ENCODE measurements at places on chromosomes 2 and 18. TPM values are rescaled to one million over a fixed set of nuclear protein-coding genes. Genes with fewer than 3 reads are reported as not detected.

PROM2 gene
- 1.3 TPM for polyA plus RNA-seq

FSIP2 gene
- 0.01 TPM for polyA plus RNA-seq

DAPL1 gene
- polyA plus RNA-seq = not detected

BOLL gene
- polyA plus RNA-seq = 0.47 TPM

SIX2 gene
- polyA plus RNA-seq = 27.3 TPM

CKAP2L gene
- polyA plus RNA-seq = 0.05 TPM

ADCYAP1 gene
- 0.07 TPM for polyA plus RNA-seq

CAPN14 gene
- 0.01 TPM for polyA plus RNA-seq

SLC30A3 gene
- polyA plus RNA-seq = 0.09 TPM

ANKRD30B gene
- 0.10 TPM for polyA plus RNA-seq

RBM44 gene
- 0.39 TPM for polyA plus RNA-seq

B3GNT2 gene
- polyA plus RNA-seq = 2.6 TPM

OBSL1 gene
- 22.1 TPM for polyA plus RNA-seq

MC4R gene
- not detected for polyA plus RNA-seq

YES1 gene
- polyA plus RNA-seq = 10.7 TPM

INO80C gene
- 22.6 TPM for polyA plus RNA-seq

POTEC gene
- polyA plus RNA-seq = not detected

REEP1 gene
- polyA plus RNA-seq = 8.2 TPM

NPHP1 gene
- 12.2 TPM for polyA plus RNA-seq

FBLN7 gene
- 0.23 TPM for polyA plus RNA-seq

CCDC141 gene
- polyA plus RNA-seq = 2.8 TPM

LYG2 gene
- not detected for polyA plus RNA-seq

UCN gene
- 3.6 TPM for polyA plus RNA-seq

VSNL1 gene
- polyA plus RNA-seq = 0.05 TPM

CXCR4 gene
- polyA plus RNA-seq = 1.8 TPM

DNAH7 gene
- 0.04 TPM for polyA plus RNA-seq

TMEM247 gene
- not detected for polyA plus RNA-seq

UGT1A1 gene
- not detected for polyA plus RNA-seq

SAG gene
- not detected for polyA plus RNA-seq

IL1R2 gene
- polyA plus RNA-seq = 0.86 TPM

DNER gene
- 0.17 TPM for polyA plus RNA-seq

NT5DC4 gene
- not detected for polyA plus RNA-seq

DLX1 gene
- polyA plus RNA-seq = 0.04 TPM

APCDD1 gene
- 6.2 TPM for polyA plus RNA-seq

C2orf81 gene
- 0.23 TPM for polyA plus RNA-seq

NGEF gene
- 0.16 TPM for polyA plus RNA-seq

CHRNG gene
- polyA plus RNA-seq = 0.68 TPM

AGXT gene
- polyA plus RNA-seq = 0.11 TPM

GRHL1 gene
- polyA plus RNA-seq = 0.52 TPM

Data from psoas muscle (tissue), 8 donors.